ENCODE measurements at places on chromosomes 4 and X. TPM values are rescaled to one million over a fixed set of nuclear protein-coding genes. Genes with fewer than 3 reads are reported as not detected.

The POF1B gene
- not detected for total RNA-seq

DNA sequence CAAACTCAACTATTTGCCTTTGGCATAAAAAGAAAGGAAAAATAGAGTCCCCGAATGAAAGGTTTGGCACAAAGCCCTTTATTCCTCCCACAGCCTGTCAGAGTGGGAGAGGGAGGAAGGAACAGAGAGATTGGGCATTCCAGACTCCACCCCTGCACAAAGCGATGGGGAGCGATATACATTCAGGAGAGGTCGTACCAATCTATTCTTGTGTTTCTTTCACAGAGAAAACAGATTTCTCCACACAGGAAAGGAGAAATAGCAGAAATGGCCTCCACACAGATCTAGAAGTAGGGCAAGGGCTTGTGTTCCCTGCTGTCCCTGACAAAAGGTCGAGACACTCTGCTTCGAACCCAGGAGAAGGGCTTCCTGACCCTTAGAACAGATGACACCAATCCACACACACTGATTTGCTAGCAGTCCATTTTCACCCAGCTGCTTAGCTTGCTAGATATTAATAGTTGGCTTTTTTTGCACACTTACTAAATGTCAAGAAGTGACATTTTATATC is 197.4 kb downstream of the MAML3 start:
- DNase-seq: no peak

GRCh38 chr4:139229534-139230039 is 50.4 kb downstream of the MGARP start:
- DNase-seq: no peak

DNA sequence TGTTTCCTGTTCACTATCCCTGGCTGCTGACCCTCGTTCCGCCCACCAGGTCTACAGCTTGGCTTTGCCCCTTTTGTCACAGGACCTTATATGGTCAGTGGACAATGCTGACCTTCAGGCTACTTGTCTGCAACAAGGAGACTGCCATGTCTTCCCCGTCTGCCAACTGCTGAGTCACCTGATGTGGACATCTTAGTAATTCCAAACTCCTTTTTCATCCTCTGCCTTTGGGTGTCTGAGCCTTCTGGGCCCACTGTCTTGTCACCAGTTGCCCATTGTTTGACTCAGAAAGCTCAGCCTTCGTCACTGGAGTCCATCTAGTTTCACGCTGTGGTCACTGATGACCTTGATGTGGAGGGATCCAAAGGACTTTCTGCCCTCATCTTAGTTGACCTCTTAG is 30.2 kb downstream of the GPRIN3 start:
- peak; percentile 5 for DNase-seq

DNA sequence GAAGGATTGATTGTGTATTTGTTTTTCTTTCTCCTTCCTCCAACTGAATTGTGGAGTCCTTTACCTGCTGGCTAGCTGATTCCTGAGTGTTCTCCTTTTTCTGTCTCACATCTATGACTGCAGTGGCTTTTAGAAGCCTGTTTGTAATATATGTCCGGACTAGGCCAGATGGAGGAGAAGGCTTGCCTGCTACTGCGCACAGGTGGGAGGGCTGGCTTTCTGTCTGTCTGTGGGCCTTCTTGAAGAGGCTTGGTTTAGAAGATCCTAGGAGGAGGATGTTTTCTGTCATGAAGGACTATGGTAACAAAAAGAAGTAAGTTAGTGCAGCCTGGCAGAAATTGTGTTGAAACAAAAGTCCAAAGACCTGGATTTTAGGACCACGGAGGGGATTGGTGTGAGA is 8.5 kb downstream of the PPP1R3F start:
- no peak for DNase-seq

DNA sequence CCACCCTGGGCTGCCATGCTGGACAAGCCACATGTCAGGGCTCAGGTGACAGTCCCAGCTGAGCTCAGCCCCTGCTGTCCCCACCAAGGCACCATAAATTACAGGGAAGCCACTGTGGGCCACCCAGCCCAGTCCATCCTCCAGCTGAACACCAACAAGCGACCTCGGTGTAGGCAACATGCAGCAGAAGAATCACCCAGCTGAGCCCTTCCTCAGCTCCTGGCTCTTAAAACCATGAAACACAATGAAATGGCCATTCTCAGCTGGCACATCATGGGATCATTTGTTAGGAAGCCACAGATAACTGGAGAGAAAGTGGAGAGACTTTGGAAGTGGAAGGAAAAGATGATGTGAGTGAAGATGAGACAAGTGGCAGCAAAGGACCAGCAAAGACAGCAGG is 23.3 kb upstream of the MAN2B2 start:
- no peak for DNase-seq

GRCh38 chr4:68346461-68346860 is 3.4 kb downstream of the YTHDC1 start:
- no peak for DNase-seq

GRCh38 chr4:17030543-17030942 is 132.1 kb upstream of the LDB2 start:
- DNase-seq: peak; percentile 52

The MAGIX gene
- total RNA-seq: 1.1 TPM

- DNase-seq: no peak
Measured at GRCh38 chrX:8960957-8961468, 72.9 kb downstream of the FAM9B start.

The FRG2 gene
- not detected for total RNA-seq

The MAOA gene
- total RNA-seq: 0.25 TPM

The TMEM47 gene
- 4.3 TPM for total RNA-seq

DNA sequence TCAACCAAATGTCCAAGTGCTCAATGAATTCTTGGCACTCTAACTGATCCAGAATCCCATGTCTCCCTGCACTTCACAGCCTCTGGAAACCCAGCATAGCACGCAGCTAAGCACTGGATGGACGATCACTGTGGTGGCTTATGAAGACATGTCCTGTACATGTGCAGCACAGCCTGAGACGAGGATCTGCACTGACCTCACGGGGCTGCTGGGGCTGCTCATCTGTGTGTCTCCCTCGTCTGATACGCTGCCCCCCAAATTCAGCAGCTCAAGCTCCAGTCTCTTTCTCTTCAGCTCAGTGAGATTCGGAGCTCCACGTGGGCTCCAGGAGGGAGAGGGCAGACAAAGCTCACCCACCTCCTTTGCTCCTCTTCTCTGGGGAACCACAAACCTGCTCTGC is 126.9 kb downstream of the CPZ start:
- no peak for DNase-seq

DNA sequence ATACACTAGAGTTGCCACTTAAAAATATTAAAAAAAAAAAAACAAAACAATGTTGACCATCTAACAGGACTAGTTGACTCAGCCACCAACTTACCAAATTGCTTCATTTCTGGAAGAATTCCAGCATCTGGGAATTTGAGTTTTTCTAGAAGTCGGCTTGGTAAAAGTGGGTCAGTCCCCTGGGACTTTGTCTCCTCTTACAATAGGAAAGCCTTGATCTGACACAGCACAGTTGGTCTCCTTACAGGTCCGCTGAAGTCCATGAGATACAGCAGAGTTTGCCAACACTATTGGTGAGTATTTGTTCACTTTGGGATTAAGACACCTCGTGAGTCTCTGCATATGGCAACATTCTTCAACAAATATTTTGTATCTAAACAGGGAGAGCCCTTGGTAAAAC is 18.2 kb upstream of the DDIT4L start:
- DNase-seq: no peak

- DNase-seq: no peak
Measured at GRCh38 chr4:183919141-183919540, 14.0 kb downstream of the STOX2 start.

- no peak for DNase-seq
Measured at GRCh38 chrX:81263059-81263458, 61.2 kb downstream of the SH3BGRL start.

DNA sequence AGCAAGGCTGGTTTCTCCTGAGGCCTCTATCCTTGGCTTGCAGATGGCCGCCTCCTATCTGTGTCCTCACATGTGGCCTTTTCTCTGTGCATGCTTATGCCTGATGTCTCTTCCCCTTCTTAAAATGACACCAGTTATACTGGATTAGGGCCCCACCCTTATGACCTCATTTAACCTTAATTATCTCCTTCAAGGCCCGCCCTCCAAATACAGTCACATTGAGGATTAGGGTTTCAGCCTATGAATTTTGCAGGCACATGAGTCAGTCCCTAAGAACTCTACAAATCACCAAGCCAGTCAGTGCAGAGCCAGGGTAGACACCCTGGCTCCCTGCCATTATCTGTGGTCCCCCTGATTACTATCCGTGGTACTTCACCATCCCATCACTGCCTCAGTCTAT is 51.6 kb downstream of the MAML3 start:
- no peak for DNase-seq

The MYOZ2 gene
- total RNA-seq: not detected

The TCEAL5 gene
- not detected for total RNA-seq

DNA sequence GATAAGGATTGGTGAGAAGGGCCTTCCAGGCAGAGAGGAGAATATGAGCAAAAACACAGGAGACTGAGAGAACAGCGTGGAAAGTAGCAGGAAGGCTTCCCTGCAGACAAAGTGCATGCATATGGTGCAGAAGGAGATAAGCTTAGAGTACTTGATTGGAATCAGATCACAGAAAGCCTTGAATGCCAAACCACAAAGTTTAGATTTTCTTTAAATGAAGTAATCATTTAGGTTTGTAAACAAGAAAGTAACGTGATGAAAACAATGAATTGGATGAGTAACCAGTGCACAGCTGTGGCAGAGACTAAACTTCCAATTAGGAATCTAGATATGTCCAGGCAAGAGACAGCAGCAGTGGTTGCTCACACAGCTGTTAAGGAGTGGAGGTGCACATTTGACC is 83.8 kb upstream of the C1QTNF7 start:
- peak; percentile 32 for DNase-seq

The BTC gene
- not detected for total RNA-seq

DNA sequence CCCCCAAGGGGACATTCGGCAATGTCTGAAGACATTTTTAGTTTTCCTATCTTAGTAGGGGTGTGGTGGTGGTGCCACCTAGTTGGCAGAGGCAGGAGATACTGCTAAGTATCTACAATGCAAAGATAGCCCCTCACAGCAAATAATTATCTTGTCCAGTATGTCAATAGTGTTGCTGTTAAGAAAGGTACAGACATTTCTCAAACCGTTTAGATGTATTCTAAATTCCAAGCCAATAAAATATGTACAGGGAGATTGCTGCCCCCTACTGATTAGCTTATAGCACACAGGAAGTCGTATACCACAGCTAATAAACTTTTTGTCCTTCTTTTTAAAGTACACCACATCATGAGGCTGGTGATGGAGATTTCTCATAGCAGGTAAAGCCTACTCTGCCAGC is 260.5 kb downstream of the TMA16 start:
- no peak for DNase-seq

The USP17L18 gene
- not detected for total RNA-seq

DNA sequence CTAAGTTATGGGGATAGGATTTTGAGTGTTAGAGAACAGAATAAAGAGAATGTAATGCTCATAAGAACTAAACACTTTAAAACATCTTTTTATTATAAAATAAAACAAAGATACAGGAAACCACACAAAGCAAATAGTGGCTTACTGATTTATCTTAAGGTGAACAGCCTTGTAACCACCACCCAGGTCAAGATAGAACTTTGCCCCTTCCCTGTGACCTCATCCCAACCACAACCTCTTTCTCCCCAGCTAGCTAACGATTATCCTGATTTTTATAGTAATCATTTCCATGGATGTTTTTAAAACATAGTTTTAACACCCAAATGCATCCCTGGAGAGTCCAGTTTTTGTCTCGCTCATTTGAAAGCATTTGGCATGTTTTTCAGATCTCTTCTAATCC is 17.0 kb downstream of the HELT start:
- DNase-seq: no peak

The NXF2B gene
- not detected for total RNA-seq

GRCh38 chr4:179536694-179537093 is 2094.5 kb upstream of the AGA start:
- DNase-seq: no peak

- DNase-seq: peak; percentile 98
Measured at GRCh38 chrX:49269010-49269766, 405 bp upstream of the PPP1R3F start.

- DNase-seq: no peak
Measured at GRCh38 chr4:86306816-86307215, 53.0 kb downstream of the MAPK10 start.

DNA sequence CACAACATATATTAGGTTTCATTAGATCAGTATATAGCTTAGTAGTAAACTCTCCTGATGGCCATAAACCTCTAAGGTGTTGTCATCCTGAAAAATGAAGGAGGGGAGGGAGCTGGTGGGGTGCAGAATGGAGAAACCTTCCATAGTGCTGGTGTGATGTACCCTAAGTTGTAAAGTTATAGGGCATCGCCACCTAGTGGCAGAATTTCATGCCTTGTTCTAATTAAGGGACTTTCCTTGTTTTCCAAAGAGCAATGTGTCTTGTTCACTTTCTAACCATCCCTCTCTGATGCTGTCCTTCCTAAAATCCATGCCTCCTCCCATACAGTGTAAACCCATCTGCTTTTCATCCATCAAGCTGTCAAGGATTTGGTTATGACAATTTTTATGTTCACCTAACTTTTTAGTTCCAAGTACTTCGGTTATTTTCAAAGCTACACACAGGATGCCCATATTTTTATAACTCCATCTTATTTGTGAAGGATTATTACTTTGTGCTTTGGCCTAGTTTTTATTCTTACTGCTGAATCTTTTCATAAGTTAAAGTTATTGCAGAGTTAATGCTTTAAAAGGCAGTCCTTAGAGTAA is 4.5 kb downstream of the NBDY start:
- peak; percentile 2 for DNase-seq

GRCh38 chr4:113673450-113673849 is 88.1 kb downstream of the CAMK2D start:
- peak; percentile 9 for DNase-seq

- DNase-seq: no peak
Measured at GRCh38 chrX:41963348-41963747, 40.0 kb upstream of the CASK start.

DNA sequence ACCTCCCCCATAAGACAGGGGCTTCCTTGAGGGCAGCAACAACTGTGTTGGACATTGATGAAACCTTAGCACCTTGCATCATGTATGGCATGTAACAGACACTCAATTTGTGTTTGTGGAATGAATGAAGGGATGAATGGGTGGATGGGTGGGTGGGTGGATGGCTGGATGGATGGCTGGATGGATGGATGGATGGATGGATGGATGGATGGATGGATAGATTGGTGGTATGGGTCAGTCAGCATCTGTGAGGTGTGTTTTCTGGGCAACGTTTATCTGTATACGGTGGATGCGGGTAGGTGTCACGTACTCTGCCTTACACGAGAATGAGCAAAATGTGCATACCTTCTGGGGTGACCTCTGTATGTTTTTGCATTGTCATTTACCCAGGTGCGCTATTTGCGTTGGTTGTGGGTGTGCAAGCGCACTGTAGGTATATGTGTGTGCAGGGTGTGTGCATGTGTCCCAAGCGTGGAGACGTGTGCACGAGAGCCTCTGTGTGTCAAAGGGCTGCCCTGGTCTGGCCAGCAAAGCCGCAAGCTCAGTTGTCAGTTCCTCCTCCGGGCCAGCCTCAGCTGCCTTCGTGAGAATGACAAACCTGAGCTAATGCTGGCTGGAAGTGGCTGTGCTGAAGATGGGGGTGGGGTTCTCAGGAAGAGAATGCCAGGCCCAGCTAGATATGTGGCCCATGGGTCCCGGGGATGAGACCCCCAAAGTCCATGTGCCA is 26.5 kb downstream of the ELF4 start:
- DNase-seq: no peak

- no peak for DNase-seq
Measured at GRCh38 chrX:13702111-13702789, 13.3 kb downstream of the RAB9A start.

- no peak for DNase-seq
Measured at GRCh38 chr4:76195326-76195725, 18.3 kb downstream of the SCARB2 start.

The RHOH gene
- not detected for total RNA-seq

All from MG63 (cell line).